ENCODE measurements at places on chromosomes 11 and 22.
A peak's percentile ranks its signal among the peaks of the same experiment; 100 is the strongest.

DNA sequence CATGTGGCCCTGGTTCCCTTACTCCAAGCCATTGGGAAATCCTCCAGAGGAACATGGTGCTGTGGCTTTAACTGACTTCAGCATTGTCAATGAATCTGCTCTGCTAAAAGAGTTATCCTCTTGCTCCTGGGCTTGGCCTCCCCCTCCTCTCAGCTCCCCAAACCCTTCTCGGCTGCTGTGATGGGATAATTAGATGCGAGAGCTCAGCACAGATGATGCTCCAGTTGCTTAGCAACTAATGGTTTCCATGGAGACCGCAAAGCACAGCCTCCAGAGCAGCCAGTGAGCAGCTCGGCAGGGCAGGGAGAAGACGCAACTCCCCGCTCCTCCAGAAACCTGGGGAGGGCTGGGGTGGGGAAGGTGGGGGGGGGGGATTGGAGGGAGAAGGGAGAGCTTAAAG lies 2.8 kb upstream of the UPK2 start:
- no peak for DNase-seq

DNA sequence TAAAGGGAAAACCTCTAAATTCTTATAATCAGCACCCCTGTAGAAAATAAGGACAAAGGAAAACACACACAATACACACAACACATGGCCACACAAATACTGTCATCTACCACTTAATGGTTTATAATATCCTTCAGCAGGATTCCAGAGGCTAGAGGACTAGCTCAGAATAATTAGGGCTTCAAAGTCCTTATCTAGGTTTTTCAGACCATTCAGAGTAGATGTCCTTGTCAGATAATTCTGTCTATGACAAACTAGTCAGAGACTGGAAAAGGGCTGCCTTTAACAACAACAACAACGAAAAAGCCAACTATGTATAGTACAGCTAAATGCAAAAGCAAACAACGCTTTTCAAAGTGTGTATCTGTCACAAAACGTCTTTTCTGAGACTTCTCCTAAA lies 456.5 kb upstream of the CNTN5 start:
- DNase-seq = no peak

DNA sequence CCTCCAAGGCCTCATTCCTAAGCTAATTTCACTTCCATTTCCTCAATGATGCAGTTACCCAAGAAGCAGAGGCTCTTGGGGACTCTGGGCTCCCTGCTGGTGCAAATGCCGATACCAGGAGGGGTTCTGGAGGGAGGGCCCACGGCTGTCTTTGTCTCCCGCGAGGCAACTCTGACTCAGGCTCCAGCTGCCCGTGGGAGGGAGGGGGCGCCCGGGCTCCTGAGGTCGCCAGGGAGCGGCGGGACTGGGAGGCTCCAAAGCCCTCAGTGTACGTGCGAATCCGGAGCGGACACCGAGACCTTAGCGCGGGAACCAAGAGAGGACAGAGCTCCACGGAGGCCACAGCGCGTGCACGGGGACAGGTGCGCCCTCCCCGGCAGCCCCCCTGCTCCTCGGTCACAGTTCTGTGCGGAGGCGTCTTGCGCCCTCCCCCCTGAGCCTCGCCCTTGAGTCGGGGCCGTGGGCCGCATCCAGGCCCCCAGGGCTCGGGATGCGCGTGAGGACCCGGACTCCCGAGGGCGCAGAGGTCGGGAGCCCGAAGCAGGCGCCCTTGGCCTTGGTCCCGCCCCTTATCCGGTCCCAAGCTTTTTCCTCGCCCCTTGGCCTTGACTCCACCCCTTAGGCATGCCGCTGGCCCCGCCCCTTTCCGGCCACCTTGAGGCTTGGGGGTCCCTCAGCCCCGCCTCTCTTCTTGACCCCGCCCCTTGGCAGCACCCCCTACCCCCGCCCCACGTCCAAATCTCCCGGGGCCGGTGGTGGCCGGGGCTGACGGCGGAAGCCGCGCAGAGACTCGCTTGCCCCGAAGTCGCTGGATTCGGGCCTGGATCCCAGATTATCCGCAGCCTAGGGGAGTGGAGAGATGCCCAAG lies 4.7 kb upstream of the SHISA8 start:
- DNase-seq = no peak

DNA sequence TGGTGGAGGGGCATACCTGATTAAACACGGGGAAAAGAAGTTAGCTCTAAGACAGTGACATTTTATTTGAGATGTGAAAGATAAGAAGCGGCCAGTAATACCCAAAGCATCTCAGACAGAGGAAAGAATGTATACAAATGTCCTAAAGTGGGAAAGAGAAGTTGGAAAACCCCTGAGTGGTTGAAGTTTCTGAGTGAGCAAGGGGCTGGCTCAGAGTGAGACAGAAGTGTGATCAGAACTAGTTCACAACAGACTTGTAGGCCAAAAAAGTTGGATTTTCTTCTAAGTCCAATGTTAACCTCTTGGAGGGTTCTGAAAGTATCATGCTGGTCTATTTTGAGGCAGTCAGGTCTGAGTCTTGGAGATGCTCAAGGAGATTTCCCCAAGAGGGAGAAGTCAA lies 608.7 kb downstream of the SOX6 start:
- DNase-seq = no peak

DNA sequence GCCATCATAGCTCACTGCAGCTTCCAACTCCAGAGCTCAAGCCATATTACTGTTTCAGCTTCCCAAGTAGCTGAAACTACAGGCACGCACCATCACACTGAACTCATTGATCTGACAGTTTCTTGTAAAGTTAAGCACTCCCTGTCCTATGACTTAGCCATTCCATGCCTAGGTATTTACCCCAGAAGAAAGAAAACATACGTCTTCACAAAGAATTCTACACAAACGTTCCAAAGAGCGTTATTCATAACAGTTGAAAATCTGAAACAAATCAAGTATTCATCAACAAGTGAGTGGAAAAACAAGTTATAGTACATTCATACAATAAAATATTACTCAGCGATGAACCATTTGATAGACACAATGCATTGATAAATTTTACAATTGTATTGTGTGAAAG lies 7.8 kb upstream of the NLRP10 start:
- DNase-seq = no peak

DNA sequence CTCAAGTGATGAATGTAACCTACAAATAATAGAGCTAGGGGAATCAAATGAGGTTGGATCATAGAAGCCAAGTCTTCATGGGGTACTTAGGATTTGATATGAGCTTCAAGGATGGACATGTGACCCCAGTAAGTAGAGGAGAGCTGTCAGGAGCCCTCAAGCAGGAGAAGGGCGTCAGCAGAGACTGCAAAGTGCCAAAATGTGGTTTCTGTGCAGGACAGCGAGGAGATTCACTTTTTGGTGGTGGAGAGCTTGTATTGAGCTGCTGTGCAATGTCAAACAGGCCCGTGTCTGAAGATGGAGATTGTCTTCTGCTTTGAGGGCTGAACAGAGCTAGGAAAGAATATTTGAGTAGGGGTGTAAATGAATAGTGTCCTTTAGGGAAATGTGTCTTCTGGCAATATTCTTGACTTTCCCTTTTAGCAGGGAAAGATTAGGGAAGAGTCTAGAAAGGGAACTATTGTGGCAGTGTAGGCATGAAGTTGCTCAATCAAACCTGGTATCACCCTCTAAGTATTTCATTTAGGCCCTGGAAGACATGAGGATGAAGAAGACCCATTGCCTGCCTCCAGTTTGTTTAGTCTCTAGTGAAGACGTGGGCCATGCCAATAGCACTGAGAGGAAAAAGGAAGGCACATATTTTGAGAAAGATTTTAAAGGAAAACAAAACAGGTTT lies 31.2 kb upstream of the SORL1-AS1 start:
- no peak for DNase-seq

GRCh38 chr11:85735876-85736460 lies 50.0 kb upstream of the CCDC89 start:
- no peak for DNase-seq

DNA sequence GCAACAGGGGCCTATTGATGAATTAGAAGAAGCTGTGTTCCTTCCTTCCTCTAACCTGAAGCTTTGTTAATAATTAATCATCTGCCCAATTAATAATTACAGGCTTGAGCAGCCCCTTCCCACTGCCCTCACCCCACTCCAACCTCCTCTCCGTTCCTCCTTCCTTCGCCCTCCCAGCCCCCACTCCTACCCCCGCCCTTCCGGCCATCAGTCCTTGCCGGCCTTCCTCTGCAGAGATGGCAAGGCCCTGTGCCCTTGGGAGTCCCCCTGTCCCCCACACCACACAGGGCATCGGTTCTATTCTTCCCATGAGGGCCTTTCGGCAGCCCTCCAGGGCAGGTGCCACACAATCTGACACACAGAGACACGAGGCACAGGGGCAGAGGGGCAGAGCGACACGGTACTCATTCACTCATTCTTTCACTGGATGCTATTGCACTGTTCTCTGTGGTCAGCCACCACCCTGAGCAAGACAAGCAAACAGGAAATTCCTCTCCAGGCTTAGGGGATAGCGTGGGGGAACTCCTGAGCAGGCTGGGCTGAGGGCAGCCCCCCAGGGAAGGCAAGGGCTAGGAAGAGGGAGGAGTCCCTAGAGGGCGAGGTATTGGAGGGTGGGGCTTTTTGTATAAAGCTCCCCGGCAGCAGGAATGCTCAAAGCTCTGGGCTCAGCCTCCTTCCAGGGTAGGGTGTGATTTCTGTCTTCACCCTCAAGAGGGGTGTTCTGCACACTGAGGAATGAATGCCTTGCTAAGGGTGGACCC lies 14.7 kb downstream of the MGAT3 start:
- DNase-seq = peak; percentile 12

DNA sequence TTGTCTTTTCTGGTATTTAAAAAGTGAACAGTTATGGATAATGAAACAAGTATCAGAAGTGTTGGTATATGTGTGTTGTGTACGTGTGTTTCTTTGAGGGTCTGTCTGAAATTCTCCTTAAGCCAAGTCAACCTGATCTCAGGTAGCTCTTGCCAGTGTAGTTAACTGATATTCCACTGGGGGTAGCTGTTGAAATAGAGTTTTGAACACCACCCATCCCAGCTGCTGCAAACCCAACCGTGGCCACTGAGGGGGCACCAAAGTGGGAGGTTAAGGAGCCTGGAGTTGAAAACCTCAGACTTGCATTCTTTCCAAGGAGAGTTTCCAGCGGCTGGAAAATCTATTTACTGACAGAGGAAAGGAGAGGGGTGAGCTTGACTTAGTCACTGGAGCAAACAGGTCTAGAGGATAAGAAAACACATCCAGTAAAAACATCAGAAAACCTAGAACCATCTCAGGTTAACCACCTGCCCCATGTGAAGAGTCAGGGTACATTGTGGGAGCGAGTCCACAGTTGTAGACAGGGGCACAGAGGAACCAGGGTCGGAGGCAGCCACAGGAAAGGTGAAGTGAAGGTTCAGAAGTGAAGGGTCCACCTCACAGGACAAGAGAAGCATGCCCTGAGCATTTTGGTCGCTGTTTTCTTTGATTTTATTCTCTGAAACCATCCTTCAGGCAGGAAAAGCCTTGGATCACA lies 8.8 kb upstream of the CUL5 start:
- DNase-seq = no peak

- no peak for DNase-seq
These were observed 35.7 kb downstream of the CSTF3 start for GRCh38 chr11:33125611-33126010.

GRCh38 chr11:126133901-126134300 lies 71.2 kb upstream of the CDON start:
- DNase-seq = no peak

DNA sequence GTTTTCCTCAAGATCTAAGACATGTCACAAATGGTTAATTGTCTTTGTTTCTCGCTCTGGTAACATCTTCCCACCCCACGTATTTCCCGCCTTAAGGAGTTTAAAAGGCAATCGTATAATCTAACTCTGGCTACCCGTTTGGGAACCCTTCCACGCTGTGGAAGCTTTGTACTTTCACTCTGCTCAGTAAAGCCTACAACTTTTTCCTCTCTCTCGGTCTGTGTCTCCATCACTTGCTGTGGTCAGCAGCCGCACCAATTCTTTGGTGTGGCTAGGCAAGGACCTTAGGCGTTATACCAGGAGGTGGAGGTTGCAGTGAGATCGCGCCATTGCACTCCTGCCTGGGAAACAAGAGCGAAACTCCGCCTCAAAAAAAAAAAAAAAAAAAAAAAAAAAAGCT lies 1430.1 kb downstream of the LRRC4C start:
- no peak for DNase-seq

DNA sequence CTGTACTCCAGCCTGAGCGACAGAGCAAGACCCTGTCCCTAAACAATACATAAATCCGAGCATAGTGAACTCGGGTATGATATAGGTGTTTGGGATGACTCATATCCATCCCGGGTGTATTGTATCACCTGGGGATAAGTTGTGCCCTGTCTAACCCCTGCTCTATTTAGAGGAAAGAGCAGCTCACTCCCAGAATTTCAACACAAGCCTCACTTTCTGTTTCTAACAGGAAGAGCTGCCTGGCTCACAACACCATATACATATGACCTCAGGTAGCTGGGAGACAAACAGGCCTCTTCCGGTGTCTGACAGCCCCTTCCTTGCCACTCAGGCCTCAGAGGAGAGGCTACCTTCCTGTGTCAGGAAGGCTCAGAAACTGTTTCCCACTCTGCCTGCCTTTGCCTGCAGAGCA lies 9.9 kb upstream of the MICALL1 start:
- no peak for DNase-seq

DNA sequence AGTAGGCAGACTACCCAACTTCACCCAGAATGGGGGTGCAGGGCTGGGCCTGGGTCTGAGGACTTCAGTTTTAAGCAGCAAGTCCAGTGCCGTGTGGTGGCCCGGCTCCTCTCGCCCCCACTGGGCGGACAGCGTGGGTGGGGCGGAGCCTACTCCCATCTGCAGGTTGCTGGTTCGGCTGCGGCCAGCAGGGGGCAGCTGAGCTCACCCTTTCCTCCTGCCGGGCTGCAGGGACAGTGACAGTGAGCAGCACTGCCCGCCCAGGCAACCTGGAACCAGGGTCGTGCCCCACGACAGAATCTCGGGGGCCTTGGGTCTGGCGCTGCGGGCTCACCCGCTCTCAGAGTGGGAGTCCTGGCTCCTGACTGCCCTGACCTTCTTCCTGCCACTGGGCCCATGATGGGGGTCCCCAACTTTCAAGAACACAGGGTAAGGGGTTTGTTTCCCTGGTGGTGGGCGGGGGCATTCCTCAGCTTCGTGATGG lies 6.2 kb upstream of the NEAT1 start:
- no peak for DNase-seq

- DNase-seq = no peak
These were observed 50.8 kb downstream of the BRD1 start for GRCh38 chr22:49776891-49777290.

- DNase-seq = no peak
These were observed 43.1 kb downstream of the CSNK2A3 start for GRCh38 chr11:11309906-11310305.

DNA sequence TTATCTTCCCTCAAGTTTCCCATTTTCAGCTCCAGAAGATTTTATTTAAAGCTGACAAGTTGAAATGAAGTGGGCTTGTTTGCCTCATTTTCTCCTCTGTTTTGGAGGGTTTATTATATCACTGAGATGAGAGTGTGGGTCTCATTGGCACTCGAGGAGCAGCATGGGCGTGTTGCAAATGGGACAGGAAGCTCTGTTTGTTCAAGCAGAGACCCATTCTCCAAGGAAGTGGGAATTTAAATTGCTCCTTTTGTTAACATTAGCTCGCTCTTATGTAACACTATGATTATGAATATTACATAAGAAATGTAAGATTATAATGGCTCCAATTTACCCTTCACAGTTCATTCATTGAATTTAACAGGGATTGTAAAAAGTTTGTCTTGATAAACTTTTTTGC lies 317.7 kb upstream of the CTSC start:
- no peak for DNase-seq

Measured in fibroblast of skin of left biceps (primary cell).